ENCODE measurements at places on chromosomes 13 and 19.

GRCh38 chr13:43128504-43128961, 105.1 kb downstream of the DNAJC15 start:
- no peak for DNase-seq

- DNase-seq = no peak
These were observed 67.1 kb upstream of the KPNA3 start for GRCh38 chr13:49859560-49859959.

DNA sequence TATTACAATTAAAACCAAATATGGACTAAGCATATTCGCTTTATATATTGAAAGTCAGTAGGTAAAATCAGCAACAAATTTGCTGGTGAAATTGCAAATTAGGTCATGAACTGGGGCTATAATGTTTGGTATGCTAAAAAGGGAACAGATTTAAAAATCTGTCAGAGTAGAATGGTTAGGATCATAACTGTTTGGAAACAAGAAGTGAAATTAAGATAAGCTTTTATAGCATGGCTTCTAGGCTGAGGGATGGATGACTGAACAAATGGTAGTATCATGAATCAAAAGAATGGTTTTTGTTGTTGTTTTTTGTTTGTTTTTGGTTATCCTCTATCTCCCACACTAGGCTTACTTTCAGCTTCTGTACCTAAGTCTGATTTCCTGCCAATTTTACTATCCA, 1090.4 kb downstream of the PCDH9 start:
- DNase-seq = no peak

- DNase-seq = no peak
These were observed 579 bp downstream of the ZNF566 start for GRCh38 chr19:36488846-36489117.

DNA sequence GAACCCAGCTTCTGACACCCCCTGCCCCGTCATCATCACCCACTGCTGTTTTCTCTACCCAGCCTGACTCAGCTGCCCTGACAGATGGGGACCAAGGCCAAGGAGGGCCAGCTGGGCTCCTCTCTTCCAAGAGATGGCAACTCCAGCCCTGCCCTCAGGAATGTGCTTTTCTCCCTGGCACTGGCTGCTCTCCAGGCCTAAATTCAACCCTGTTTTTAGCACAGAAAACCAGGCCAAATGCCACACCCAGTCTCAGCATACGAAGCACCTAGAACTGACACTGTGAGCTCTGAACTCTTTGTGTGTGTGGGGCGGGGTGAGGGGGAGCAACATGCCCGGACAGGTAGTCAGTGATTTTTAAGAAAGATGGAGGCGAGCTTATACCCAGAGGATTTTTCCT, 23.4 kb upstream of the IGFL1 start:
- DNase-seq = no peak

DNA sequence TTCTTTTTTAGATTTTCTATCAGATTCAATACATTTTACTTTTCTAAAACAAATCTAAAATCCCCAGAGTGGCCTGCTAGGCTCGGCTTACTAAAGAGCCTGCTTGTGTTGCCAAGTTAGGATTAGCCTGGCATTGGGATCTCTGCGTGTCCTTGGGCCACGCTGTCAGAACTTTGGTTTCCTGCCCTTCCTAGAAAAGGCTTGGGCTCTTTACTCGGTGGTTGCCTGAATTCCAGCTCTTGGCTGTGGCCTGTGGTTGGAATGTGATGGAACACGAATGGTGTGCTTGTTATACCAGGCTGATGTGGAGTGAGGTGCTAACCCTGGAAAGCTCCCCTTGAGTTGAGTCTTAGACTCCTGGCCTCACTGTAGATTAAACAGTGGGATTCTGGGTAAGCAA, 8.5 kb downstream of the SPATA13 start:
- DNase-seq = no peak

- no peak for DNase-seq
These were observed 64.5 kb upstream of the MRI1 start for GRCh38 chr19:13699786-13700185.

DNA sequence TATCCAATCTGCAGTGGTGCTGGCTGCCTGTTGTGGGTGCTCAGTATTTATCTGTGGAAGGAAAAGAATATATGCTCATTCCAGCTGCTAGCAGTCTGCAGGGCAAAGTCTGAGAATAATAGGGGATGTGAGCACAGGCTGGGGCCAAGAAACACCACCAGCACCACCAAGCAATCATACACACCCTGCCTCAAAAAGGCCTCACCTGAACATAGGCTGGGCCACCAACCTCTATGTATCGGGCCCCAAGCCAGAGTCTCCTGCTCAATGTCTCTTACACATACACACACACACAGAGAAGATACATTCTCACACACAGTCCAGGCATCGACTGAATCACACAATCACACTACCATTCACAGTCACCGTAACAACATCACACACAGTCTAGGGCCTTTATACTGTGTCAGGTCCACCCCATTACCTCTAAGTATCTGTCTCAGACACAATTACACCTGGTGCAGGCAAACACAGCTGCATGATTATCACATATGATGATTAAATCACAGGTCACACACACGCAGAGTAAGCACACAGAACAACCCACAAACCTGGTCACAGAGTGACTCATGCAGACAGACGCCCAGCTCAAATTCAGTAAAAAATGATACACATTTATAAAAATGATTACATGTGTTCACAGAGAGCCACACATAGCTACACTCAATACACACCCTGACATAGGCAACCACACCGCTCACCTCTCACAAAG, 1.3 kb upstream of the ZSCAN22 start:
- no peak for DNase-seq

DNA sequence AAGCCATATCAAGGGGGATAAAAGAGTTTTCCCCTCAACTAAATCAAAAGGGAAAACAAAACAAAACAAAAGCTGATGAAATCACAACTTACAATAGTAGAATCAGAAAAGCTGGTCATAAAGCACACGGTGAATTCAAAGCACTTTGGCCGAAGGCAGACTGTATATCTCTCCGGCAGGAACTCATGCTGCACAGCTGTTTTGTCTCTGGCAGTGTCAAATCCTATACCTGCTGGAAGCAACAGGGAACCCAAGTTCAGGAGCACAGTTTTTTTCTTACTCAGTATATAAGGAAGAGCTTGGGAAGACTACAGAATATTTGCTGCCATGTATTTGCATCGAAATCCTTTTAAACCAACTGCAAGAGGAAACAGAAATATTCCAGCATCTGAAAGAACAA, 213.7 kb downstream of the RFC3 start:
- no peak for DNase-seq

DNA sequence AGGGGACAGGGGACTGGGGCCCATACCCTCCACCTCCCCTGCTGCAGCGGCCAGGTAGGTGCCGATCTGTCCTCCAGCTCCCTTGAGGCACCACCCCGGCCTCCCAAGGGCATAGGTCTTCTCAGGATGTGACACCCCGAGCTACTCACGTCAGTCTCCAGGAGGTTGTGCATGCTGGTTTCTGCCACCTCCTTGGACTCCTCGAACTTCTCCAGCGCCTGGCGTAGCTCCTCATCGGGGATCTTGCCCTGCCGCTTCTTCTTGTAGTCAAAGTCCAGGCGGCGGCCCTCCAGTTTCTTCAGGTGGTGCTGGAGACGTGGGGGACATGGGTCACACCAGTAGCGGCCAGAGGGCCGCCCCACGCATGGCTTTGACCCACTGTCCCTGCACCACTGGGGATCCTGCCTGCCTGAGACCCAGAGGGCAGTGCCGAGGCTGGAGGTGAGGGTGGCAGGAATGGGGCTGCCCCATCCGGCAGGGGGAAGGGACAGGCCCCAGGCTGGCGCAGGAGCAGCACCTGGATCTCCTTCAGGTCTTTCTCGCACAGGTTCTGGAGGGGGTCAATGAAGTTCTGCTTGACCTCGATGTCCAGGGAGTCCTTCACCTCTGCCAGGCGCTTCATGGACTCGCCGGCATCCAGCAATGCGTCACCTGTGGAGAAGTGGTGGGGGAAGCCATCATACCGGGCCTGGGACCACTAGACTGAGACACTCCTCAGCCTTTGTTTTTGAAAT, 20.4 kb downstream of the MPND start:
- DNase-seq = no peak

DNA sequence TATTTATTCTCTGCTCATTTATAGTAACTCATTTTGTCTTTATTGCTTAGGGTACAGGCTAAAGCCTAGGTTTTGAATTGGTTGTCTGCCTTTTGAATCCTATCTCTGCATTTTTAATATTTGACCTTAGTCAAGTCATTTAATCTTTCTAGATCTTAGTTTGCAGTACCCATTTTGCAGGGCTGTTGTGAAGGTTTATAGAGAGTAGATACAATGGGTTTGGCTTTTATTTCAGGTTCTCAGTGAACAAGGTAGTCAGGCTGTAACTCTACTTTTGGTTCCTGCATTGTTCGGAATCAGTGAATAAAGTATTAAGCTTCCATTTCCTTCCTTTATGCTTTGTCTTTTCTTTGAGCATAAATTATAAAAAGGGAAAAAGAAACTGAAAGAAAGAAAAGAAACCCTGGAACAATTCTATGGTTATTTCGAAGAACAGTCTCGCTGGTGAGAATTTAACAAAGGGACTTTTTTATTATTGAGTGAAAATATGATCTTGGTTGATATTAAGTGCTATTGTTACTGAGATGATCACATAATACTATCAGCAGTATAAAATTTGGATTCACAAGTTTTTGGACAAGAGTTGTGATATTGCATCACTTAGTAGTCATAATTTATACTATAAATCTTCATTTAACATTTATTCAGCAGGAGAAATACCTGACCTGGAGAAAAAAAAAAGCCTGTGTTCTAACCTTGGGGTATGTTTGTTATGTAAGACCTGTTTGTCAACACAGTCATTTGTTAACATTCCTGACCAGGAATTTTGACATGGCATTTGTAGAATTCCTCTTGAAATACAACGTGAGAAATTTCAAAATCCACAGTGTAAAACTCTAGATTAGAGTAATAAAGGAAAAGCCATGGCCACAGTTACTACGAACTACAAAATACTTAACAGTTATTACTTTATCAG, 91.3 kb downstream of the ZMYM2 start:
- DNase-seq = no peak

- no peak for DNase-seq
These were observed 144.2 kb upstream of the VSTM2B start for GRCh38 chr19:29381353-29382203.

DNA sequence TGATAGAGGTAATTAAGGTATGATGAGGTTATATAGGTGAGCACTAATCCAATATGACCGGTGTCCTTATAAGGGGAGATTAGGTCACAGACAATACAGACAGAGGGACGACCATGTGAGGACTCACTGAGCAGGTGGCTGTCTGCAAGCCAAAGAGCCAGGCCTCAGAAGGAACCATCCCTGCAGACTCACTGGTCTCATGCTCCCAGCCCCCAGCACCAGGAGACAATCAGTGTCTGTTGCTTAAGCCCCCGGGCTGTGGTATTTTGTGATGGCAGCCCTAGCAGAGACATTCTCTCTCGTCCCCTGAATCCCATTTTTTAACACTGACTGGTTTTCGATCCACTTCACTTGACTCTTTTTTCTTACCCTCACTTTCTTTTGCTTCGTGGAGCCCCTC, 51.9 kb upstream of the PABPC3 start:
- no peak for DNase-seq

DNA sequence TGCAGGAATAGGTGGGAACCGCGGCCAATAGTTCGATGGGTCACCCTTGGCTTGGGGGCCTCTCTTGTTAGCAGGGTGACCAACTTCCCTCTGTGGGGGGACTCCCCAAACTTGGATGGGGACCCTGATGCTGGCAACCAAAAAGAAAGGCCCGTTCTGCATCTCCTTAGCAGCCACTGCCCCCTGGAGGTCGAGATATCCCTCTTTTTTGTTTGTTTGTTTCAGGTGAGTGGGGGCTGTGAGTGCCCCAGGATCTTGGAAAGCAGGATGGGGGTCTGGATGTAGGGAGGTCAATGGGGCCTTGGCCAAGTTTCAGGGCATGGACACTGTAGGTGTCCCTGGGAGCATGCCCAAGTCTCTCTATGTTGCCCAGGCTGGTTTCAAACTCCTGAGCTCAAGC, 7.7 kb upstream of the CRTC1 start:
- no peak for DNase-seq

DNA sequence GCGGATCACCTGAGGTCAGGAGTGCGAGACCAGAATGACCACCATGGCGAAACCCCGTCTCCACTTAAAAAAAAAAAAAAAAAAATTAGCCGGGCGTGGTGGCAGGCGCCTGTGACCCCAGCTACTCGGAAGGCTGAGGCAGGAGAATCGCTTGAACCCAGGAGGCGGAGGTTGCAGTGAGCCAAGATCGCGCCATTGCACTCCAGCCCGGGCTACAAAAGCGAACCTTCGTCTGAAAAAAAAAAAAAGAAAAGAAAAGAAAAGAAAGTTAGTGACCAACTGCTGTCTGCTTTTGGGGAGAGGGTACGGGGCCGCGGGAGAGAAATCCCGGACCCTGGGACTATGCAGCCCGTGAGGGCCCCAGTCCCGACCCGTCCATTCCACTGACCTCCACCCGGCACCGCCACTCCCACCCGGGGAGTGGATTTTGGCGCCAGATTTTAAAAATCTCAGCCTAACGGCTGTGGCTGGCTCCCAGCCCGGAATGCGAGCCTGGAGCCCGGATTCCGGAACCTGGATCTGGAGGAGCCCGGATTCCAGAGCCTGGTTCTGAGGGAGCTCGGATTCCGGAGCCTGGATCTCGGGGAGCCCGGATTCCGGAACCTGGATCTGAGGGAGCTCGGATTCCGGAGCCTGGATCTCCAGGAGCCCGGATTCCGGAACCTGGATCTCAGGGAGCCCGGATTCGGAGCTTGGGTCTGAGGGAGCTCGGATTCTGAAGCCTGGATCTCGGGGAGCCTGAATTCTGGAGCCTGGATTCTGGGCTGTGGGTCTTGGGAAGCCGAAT, 6.1 kb upstream of the LMNB2 start:
- DNase-seq = peak; percentile 91

- no peak for DNase-seq
These were observed 290.0 kb downstream of the PCDH9 start for GRCh38 chr13:66940113-66940512.

- no peak for DNase-seq
These were observed 24.7 kb downstream of the WDFY2 start for GRCh38 chr13:51608857-51609406.

GRCh38 chr13:83008212-83008929, 873.9 kb downstream of the SLITRK1 start:
- DNase-seq = no peak

- DNase-seq = no peak
These were observed 870.1 kb downstream of the PCDH9 start for GRCh38 chr13:66359910-66360552.

- DNase-seq = no peak
These were observed 69.4 kb downstream of the TSC22D1 start for GRCh38 chr13:44506719-44507118.

GRCh38 chr13:28415994-28416421, 78.9 kb downstream of the FLT1 start:
- DNase-seq = no peak

Measured in renal cortex interstitium (tissue), 15 donors.